ENCODE measurements at places on chromosomes 2 and 18.

DNA sequence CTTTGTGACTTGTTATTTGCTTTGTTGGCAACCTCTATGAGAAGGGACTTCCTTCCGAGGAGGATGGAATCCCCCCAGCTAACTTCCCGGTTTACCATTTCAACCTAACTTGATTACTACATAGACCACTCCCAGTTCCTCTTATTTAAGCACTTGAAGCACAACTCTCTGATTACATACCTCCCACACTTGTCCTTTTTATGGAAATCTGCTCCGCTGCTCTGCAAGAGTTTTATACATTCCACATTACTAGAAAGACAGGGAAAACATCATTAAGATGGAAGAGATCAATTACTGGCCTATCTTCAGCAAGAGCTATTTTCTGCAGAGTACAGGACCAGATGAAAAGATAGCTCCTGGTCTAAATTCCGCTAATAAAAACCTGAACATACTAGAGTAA lies 160.0 kb upstream of the PGAP1 start:
- no peak for DNase-seq

GRCh38 chr2:233977296-233977837 lies 60.2 kb downstream of the TRPM8 start:
- DNase-seq: no peak

DNA sequence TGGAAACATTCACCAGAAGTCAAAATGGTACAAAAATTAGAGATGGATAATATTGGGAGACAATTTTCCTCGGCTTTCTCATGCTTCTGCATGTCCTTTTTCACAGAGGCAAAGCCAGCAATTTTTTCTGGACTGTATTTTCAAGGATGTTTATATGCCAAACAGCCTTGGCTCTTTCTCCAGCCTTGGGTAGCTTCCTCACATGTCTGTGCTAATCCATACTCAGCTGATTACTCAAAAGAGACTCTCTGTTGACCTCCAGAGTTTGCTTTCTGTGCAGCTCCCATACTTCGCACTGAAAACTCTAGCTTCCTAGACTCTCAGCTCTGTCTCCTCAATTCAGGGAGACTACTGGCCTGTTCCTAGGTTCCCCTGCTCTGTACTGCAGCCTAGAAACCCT lies 10.6 kb downstream of the C18orf63 start:
- no peak for DNase-seq

- no peak for DNase-seq
Observed at GRCh38 chr2:237497838-237498186, 10.8 kb downstream of the MLPH start.

GRCh38 chr18:62196980-62197379 lies 9.9 kb downstream of the RELCH start:
- no peak for DNase-seq

DNA sequence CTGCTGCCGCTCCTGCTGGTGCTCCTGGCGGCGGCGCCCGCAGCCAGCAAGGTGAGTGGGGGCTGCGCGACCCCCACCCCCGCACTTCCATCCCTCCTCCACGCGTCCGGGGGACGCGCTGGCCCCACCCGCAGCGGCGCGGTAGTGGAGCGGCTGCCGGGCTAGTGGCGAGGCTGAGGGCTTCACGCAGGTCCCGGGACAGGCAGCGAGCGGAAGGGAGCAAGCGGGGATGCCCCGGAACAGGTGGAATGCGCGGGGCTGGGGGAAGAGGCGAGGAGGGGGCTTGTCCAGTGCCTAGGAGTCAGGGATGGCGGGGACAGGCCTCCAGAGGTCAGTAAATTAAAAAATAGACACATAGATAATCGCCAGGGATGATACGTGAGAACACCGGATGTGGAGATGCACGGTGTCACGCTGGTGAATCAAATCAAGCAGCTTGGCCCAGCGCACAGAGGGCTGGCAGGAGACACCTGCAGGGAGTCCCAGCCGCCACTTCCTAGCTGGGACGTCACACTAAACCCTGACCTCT lies 403 bp downstream of the COL4A3 start:
- no peak for DNase-seq

GRCh38 chr2:43302182-43302960 lies 76.0 kb upstream of the ZFP36L2 start:
- DNase-seq: no peak

GRCh38 chr18:70506511-70506910 lies 217.7 kb downstream of the SOCS6 start:
- DNase-seq: no peak

DNA sequence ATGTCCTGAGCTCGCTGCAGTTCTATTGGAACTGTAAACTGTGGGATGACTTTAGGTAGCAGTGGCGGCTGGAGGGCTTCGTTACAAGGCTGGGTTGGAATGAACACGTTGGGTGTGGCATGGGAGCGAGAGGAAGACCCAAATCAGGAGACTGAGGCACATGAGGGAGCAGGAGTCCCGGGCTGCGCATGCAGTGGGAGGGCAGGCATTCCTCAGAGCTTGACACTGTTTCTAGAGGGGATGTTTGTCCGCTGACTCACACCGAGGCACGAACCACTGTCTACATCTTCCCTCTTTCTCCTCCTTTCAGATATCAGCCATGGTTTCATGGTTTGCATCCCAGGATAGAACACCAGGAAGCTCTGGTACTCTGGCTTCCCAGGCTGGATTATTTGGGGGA lies 40.6 kb upstream of the LAMA1 start:
- no peak for DNase-seq
